ENCODE measurements at places on chromosomes 1 and 21. TPM values are rescaled to one million over a fixed set of nuclear protein-coding genes. Genes with fewer than 3 reads are reported as not detected.

The DMRTA2 gene
- polyA plus RNA-seq: not detected

The IL12RB2 gene
- polyA plus RNA-seq: 0.62 TPM

- DNase-seq: no peak
These were observed 41.8 kb downstream of the CRYAA start for GRCh38 chr21:43210454-43211071.

GRCh38 chr1:181149326-181150125 lies 61.0 kb downstream of the IER5 start:
- no peak for DNase-seq

DNA sequence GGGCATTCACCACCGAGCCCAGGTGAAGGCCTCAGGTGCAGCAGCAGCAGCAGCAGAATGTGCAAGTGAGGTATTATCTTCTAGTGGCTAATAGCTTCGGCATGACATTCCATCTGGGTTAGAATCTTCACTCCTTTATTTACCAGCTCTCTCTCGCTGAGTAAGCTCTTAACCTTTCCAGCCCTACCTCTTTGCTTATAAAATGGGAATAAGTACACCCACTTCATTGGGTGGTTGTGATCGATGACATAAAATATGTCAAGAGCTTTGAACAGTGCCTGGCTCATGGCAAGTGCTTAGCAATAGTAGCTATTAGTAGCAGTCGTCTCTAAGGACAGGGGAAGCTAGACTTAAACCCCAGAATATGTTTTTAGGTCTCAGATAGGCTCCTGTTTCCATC lies 149.5 kb downstream of the NOS1AP start:
- no peak for DNase-seq

DNA sequence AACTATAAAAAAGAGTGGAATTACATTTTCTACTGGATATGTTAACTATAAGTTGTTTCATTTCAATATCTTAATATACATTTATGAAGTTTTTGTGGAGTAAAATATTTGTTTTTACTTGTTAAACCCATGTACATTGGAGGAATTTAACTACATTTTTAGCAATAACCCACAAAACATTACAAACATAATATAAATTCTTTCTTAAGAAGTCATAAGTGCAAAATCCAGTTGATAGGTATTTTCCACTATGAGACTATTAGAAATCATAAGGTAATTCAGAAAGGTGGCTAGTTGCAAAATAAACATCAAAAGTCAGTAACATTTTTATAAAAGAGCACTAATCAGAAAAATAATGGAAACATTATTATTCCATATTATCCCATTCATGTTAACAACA lies 73.9 kb upstream of the RRP15 start:
- DNase-seq: no peak

GRCh38 chr1:21828506-21829210 lies 16.6 kb downstream of the LDLRAD2 start:
- no peak for DNase-seq

GRCh38 chr1:110118636-110119396 lies 6.6 kb downstream of the UBL4B start:
- DNase-seq: no peak

DNA sequence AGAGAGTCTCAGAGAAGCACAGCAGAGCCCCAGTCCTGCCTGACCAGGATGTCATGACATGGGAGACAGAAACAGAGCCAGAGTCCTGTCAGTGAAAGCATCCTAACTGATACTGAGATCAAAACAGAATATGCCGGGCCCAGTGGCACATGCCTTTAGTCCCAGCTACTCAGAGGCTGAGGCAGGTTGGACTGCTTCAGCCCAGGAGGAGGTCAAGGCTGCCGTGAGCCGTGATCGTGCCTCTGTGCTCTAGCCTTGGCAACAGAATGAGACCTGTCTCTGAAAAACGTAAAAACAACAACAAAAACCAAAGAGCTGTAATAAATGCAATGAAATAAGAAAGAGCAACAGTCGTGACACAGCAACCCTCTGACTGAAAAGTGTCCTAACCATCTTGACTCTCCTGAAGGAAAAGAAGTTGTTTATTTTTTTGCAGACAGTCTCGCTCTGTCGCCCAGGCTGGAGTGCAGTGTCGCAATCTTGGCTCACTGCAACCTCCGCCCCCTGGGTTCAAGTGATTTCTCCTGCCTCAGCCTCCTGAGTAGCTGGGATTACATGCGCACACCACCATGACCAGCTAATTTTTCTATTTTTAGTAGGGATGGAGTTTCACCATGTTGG lies 189.2 kb downstream of the SLC45A1 start:
- no peak for DNase-seq

- DNase-seq: no peak
These were observed 41.8 kb downstream of the RUNX1 start for GRCh38 chr21:35007348-35007747.

DNA sequence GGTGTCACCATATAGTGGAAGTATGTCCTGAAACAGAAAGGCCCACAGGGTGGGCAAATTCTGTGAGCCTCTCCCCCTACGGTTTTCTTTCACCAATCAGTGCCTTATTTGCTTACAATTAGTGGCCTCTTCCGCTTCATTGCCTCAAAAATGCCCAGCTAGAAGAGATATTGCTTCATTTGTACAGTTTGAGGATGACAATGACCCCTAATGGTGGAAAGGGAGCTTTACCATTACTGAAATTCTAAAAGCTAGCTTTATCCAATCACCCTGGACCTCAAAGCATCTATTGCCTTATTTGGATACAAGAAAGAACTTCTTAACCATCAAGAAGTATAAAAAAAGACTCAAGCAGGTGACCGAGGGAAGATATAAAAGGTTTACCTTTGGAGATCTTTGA lies 49.6 kb downstream of the LRRC71 start:
- no peak for DNase-seq

GRCh38 chr1:223771469-223771813 lies 59.1 kb downstream of the CAPN2 start:
- DNase-seq: no peak

DNA sequence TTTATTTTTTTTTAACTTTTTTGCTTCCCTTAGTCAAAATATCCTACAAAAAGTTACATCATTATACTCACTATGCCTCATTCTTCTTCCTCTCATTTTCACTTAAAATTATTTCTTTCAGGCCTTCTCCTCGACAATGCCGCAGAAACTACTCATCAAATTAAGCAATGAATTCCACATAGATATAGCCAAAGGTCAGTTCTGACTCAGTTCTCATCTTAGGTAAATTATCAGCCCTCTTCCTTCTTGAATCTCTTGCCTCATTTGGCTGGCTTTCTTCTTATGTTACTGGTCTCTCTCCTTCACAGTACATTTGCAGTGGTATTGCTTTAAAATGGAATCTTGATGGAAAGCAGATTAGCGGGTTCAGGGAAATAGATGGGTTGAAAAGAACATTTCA lies 260.7 kb upstream of the BRINP3 start:
- DNase-seq: no peak

GRCh38 chr1:3404301-3404700 lies 50.2 kb upstream of the ARHGEF16 start:
- no peak for DNase-seq

- no peak for DNase-seq
These were observed 47.5 kb downstream of the PCNT start for GRCh38 chr21:46371204-46372013.

DNA sequence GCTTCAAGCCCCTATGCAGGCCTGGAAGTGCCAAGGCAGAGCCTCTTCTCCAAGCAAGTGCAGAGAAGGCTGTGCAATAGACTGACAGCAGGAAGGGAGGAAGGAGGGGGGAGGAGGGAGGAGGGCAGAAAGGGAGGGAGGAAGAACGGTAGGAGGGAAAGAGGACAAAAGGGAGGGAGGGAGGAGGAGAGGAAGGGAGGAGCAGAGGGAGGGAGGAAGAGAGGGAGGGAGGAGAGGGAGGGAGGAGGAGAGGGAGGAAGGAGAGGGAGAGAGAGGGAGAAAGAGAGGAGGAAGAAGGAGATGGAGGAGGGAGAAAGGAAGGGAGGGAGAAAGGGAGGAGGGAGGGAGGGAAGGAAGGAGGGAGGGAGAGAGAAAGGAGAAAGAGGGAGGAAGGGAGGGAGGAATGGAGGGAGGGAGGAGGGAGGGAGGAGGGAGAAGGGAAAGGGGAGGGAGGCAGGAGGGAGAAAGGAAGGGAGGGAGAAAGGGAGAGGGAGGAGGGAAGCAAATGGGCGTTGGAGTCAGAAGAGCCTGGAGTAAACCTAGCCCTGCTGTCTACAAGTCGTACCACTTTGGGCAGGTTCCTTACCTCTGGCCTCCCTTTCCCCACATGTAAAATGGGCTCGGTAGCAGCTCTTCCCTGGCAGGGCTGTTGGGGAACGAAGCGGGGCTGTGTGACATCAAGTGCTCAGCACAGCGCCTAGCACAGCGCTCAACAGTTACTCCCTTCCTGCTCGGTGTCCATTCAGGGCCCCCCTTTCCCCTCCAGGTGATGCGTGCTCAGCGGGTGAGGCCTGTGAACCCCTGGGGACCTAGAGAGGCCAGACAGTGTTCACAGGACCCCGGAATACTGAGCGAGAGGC lies 244.6 kb downstream of the NPHP4 start:
- no peak for DNase-seq

- no peak for DNase-seq
These were observed 129.7 kb downstream of the VPS13D start for GRCh38 chr1:12359359-12360133.

GRCh38 chr1:44929531-44929930 lies 56.9 kb downstream of the EIF2B3 start:
- DNase-seq: no peak
